ENCODE measurements at places on chromosomes 4 and X.

- DNase-seq, result no peak
These were observed 105.2 kb upstream of the LRPAP1 start for GRCh38 chr4:3637326-3638016.

DNA sequence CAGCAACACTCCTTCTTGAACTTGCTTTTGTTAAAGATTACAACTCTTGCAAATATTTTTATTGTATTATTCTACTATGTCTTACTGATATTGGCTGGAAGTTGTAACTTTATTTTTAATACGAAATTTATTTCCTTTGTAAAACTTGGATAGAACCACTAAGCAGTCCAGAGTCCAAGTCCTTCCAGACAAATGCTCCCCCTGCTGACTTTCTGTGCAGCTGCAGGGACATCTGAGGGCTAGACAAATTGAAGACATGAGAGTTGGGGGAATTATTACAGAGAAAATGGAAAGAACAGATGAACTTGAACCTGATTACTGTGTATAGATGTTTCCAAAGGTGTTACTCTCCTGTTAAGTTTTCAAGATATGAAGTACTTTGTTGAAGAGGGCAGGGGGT is 238.8 kb downstream of the GRIA3 start:
- DNase-seq, result peak; percentile 3

- no peak for DNase-seq
These were observed 19.2 kb upstream of the PHEX start for GRCh38 chrX:22012931-22013330.

DNA sequence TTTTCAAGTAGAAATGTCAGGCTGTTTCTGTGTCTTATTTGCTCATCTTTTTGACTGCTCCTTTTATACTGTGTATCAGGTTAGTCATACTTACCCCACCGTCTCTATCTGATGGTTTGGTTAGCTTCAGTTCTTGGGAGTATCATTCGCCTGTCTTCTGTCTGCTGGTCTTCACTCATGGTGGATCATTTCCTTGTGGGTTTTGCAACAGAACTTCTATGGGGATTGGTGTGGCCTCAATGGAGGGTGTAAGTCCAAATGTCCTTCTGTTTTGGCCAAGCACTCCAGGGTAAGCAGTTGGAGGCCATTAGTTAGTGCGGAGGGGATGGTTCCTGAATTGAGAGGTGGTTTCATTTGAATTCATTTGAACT is 7.2 kb downstream of the ABCD1 start:
- no peak for DNase-seq

GRCh38 chr4:14138106-14138505 is 510.6 kb upstream of the BOD1L1 start:
- no peak for DNase-seq

DNA sequence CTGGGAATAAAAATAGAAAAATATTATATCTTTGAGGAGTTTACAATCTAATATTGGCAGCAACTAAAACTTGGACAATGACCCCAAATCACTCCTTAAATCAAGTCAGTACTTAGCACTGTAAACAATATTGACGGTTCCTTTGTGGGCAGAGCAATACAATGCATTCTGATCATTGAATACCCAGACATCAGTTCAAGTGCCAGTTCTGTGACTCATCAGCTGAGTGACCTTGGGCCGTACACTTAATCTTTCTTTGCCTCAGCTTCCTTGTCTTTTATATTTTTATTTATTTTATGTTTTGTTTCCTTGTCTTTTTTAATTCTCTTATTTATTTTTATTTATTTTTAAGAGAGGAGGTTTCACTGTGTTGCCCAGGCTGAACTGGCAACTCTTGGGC is 112.2 kb upstream of the ANXA3 start:
- no peak for DNase-seq

GRCh38 chrX:134671294-134671693 is 13.0 kb upstream of the PLAC1 start:
- DNase-seq, result no peak

DNA sequence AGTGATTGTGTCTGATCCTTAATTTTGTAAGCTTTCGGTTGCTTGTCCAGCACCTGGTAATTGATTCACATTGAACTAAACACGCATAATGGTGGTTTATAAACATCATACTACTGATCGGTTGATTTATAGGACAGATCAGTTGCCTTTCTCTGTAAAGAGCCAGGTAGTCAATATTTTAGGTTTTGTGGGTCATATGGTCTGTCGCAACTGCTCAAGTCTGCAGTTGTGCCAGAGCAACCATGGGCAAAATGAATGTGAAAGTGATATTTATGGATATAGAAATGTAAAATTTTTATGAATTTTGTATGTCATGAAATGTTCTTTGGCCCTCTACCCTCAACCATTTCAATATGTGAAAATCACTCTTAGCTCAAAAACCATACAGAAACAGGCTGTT is 8.9 kb downstream of the JADE1 start:
- DNase-seq, result no peak

- DNase-seq, result no peak
These were observed 39.3 kb downstream of the GATB start for GRCh38 chr4:151721466-151721865.

DNA sequence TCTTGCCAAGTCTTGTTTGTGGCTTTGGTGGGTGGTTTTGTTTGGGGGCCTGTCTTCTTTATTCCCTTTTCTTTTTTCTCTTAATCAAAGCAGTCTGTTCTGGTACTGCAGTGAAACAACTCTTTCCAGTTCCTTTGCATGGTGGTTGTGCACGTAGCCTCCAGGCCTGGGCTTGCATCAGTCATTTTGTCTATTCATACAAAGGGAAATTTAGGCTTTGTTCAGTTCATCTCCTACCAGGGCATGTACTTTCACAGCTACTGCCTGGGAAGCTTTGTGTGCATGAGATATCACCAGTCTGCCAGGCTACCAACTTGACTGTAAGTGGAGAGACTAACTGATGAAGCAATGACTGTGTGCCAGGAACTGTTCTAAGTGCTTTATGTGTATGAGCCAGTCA is 8.5 kb downstream of the TRIM2 start:
- no peak for DNase-seq

DNA sequence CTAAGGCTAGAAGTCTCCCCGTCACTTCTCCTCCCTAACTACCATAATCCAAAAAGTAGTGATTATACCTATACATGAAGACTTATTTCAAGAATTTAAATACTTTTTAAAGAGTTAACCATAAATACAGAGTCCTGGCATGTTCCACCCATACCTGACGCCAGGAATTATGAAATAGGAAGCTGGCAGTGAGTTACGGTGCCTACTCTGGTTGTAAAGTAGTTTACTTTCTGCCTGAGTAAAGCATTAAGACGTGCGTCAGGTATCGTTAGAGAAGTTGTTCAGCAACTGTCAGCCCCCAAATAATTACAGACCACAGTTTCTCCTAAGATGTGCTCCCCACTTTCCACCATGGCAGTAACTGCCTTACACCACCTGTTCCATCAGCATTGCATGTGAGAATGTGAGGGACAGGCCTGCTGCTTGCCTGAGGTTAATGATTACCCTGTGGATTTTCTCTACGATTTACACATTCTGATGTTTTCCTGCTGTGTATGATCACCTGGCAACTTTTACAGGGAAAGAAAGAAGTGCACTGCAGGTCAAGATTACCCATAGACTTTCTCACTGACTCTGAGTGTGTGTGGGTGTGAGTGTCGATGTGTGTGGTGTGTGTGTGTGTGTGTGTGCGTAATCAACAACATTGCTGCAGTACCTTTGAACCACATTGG is 92.3 kb upstream of the SLC7A11 start:
- no peak for DNase-seq

- peak; percentile 46 for DNase-seq
These were observed 2.1 kb downstream of the GPR101 start for GRCh38 chrX:137031517-137032340.

GRCh38 chr4:136742333-136742732 is 790.0 kb downstream of the PCDH18 start:
- no peak for DNase-seq

- no peak for DNase-seq
These were observed 182.2 kb downstream of the BMPR1B start for GRCh38 chr4:94939791-94940519.

DNA sequence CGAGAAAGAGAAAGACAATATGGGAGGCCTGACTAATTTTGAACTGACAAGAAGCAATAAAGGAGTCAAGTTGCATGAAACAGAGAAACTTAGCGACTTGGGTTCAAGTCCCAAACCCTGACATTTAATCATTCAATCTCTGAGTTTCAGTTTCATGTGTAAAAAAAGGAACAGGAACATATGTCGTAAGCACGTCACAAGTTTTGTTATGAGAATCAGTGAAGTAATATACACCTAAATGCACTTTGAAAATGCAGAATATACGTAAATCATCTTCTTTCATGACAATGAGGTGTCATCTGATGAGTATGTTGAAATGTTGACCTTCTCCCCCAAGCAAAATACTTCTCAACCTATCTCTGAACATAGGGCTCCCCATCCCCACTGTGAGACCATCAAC is 10.4 kb downstream of the ACOT9 start:
- no peak for DNase-seq

DNA sequence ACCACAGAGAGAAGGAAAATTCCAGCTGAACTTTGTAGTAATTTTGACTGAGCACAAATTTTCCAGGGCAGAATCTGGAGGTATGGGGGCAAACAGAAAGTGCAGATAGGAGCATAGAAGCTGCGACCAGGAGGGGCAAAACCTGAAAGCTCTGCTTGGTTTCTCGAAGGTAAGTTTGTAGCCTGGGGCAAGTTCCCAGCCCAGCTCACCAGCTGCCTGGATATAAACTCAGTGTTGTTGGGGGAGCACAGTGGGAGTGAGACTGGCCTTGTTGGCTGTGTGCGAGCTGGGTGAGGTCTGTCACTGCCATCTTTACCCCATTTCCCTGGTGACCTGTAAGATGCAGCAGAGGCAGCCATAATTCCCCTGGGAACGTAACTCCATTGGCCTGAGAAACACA is 213.5 kb upstream of the POF1B start:
- no peak for DNase-seq

DNA sequence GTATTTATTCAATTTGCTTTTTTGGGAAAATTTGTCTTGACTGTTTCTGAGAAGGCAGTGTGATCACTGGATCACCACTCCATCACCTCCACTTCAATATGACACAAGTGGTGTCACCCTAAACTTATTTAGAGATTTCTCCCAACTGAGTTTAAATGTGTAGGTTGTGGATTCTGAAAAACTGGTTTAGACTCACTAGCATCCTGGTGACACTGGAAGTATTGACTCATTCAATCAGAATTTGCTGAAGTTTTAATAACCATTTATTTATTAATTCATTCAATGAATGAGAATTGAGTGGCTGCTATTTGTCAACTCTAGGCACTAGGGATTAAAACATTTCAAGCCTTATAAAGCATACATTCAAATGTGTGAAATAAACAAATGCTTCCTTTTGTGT is 819.1 kb upstream of the EPHA5 start:
- no peak for DNase-seq

- DNase-seq, result no peak
These were observed 114.3 kb downstream of the DCK start for GRCh38 chr4:71107726-71108125.

DNA sequence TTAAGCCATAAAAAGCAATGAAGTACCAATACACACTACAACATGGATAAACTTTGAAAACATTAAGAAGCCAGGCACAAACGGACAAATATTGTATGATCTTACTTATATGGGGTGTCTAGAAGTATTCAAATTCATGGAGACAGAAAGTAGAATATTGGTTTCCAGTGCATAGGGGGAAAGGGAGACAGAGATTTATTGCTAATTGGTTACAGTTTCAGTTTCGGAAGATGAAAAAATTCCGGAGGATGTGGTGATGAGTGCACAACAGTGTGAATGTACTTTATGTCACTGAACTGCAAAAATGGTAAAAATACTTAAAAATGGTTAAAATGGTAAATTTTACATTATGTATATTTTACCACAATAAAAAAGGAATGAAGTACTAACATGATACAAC is 5.1 kb upstream of the PRDX4 start:
- DNase-seq, result no peak

GRCh38 chr4:115671581-115671980 is 558.2 kb upstream of the NDST4 start:
- DNase-seq, result no peak

DNA sequence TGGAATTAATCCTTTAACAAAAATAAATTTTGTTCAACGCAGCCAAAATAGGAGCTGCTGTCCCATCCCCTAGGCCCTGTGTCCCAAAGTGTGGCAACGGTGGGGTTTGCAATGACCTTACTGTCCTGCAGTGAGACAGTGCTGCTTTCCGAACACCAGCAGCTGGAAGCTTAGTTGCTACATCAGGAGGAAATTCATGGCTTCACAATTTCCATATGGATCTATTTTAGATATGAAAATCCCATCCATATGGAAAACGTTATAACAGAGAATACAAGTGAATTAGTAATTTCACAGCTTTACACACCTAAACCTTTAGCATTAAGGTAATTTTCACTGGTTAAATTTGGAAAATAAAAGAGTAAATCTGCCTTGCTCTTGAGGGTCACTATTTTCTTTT is 396.3 kb upstream of the TENM3 start:
- DNase-seq, result no peak

- DNase-seq, result no peak
These were observed 34.6 kb upstream of the MID1 start for GRCh38 chrX:10654960-10655359.

- DNase-seq, result no peak
These were observed 2.8 kb upstream of the CTBP1 start for GRCh38 chr4:1251773-1252066.

GRCh38 chr4:1084796-1085403 is 28.5 kb downstream of the RNF212 start:
- no peak for DNase-seq

- DNase-seq, result no peak
These were observed 629.5 kb upstream of the AMOT start for GRCh38 chrX:113470166-113470565.

- no peak for DNase-seq
These were observed 102.0 kb downstream of the CBR4 start for GRCh38 chr4:168908093-168908492.

- DNase-seq, result no peak
These were observed 76.9 kb upstream of the GPM6B start for GRCh38 chrX:13893826-13894225.

- no peak for DNase-seq
These were observed 242.9 kb upstream of the PRPS2 start for GRCh38 chrX:12548341-12548740.

DNA sequence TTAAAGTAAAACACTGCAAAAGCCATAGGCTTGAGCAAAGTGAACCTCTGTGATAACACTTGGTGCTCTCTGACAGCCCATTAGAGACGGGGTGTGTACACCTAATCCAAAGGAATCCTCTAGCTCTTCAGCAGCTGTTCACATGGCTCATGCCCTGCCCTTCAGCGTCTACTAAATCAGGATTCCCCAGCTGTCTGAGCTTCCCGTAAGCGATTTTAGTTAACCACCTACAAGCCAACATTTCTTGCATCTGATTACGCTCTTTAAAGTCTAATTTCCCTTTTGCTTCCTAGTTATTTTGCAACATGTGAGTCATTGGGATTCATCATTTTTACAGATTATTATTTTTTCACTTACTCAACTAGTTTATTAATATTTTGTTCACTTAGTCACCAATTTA is 6.5 kb downstream of the DMD start:
- no peak for DNase-seq

- no peak for DNase-seq
These were observed 570.9 kb upstream of the ZFP42 start for GRCh38 chr4:187424636-187425035.

Data from NCI-H1694 treated with DMSO at 0.1 percent for 48 hours (cell line).